GM23248 (cell line): ENCODE measurements at places on chromosomes 12 and 14. TPM values are rescaled to one million over a fixed set of nuclear protein-coding genes. Genes with fewer than 3 reads are reported as not detected.
A peak's percentile ranks its signal among the peaks of the same experiment; 100 is the strongest.

DNA sequence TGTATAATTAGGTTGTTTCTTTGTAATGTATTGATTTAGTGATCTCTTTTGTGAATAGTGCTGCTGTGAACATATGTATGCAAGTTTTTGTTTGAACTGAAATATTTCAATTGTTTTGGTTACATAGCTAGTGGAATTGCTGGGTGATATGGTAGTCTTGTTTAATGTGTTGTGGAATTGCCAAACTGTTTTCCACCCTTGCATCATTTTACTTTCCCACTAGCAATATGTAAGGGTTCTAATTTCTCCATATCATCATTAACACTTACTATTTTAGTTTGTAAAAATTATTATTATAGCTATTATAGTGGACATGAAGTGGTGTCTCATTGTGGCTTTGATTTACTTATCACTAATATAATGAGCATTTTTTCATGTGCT is 5.9 kb downstream of the G2E3 start:
- no peak overlapping the region for H3K27ac ChIP-seq
- H3K36me3 ChIP-seq: no peaks in the 10 kb centered on the region
- peaks cover 20% of the 10 kb centered on the region for H3K4me1 ChIP-seq
- H3K27me3 ChIP-seq: no peaks in the 10 kb centered on the region
- DNase-seq: no peak

GRCh38 chr12:68727776-68728175 is 18.2 kb upstream of the SLC35E3 start:
- no peak overlapping the region for H3K4me3 ChIP-seq
- peaks cover 10% of the 10 kb centered on the region for H3K4me1 ChIP-seq
- peaks cover 19% of the 10 kb centered on the region for H3K36me3 ChIP-seq
- no peak for DNase-seq
- no peak overlapping the region for H3K27ac ChIP-seq

DNA sequence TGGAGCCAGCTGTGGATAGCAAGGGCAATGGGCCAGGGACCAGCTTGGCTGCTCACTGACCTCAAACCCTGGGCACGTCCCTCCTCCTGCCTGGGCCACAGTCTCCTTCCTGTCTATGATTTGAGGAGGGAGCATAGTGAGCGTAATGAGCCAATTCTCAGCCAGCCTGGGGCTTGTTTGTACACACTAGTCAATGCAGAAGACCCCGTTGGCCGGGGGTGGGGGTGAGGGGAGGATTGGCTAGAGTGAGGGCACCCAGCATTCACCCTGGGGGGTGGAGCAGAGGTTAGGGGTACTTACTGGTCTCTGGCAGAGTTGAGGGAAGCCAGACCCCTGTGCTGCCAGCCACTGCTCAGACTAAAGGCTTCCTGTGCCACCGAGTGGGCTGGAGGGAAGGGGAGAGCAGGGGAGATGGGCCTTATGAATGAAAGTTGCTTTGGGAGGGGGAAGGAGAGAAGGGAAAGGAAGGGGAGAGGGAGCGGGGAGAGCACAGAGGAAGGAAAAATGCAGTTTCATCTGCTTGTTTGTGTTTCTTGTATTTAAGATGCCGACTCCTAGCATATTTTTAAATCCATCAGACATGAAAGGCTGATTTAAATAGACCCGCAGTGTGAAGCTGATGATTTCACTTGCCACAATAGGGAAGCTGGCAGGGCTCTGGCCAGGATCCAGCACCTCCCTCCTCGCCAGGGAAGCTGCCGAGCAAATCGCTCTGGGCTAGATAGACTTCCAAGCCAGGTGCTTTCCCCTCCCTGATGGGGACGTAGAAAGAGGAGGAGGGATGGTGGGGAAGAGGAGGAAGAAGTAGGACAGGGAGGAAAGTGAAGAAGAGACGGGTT is 114.0 kb downstream of the PRMT8 start:
- no peaks in the 10 kb centered on the region for H3K4me1 ChIP-seq
- H3K4me3 ChIP-seq: no peak overlapping the region
- H3K36me3 ChIP-seq: no peaks in the 10 kb centered on the region

- H3K4me1 ChIP-seq: peaks cover 22% of the 10 kb centered on the region
- H3K36me3 ChIP-seq: no peaks in the 10 kb centered on the region
- H3K27me3 ChIP-seq: no peaks in the 10 kb centered on the region
- no peak overlapping the region for H3K4me3 ChIP-seq
Observed at GRCh38 chr14:42222924-42223471, 616.3 kb downstream of the LRFN5 start.

DNA sequence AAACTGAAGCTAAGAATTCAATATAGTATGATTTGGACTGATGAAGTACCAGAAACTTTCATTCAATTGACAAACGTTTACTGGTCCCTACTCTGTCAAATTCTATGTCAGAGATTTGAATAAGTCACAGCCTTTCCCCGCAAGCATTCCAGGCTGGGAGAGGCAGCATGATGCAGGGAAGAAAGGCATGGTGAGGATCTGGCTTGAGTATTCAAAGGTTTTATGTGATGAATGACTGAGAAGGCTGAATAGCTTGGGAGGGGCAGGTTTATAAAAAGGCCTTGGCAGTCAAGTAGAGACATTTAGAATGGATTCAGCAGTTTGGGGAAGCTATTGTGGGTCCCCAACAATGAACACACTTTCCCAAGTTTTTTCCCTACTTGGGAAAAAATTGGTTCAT is 431.8 kb downstream of the DPF3 start:
- no peaks in the 10 kb centered on the region for H3K36me3 ChIP-seq
- no peak overlapping the region for H3K4me3 ChIP-seq
- H3K27me3 ChIP-seq: peaks cover 4% of the 10 kb centered on the region
- no peak for DNase-seq

- H3K27me3 ChIP-seq: no peaks in the 10 kb centered on the region
- no peak for DNase-seq
- H3K27ac ChIP-seq: no peak overlapping the region
Observed at GRCh38 chr14:55546212-55546874, 33.7 kb upstream of the KTN1 start.

GRCh38 chr14:30620178-30620577 is 1.9 kb upstream of the SCFD1 start:
- H3K36me3 ChIP-seq: peaks cover 17% of the 10 kb centered on the region
- peak; percentile 63 for DNase-seq
- H3K27me3 ChIP-seq: no peaks in the 10 kb centered on the region
- H3K4me3 ChIP-seq: no peak overlapping the region

- no peak overlapping the region for H3K4me3 ChIP-seq
- no peaks in the 10 kb centered on the region for H3K36me3 ChIP-seq
- no peaks in the 10 kb centered on the region for H3K4me1 ChIP-seq
- 0 out of 2 replicates have a peak, but pooled peaks cover 7% of the 10 kb centered on the region for H3K27me3 ChIP-seq
Observed at GRCh38 chr14:54329082-54329695, 67.6 kb upstream of the CDKN3 start.

- H3K27me3 ChIP-seq: peaks cover 20% of the 10 kb centered on the region
- H3K27ac ChIP-seq: no peak overlapping the region
- DNase-seq: peak; percentile 77
- H3K4me3 ChIP-seq: no peak overlapping the region
- no peaks in the 10 kb centered on the region for H3K36me3 ChIP-seq
Observed at GRCh38 chr14:62189698-62190097, 427.5 kb downstream of the SNAPC1 start.

DNA sequence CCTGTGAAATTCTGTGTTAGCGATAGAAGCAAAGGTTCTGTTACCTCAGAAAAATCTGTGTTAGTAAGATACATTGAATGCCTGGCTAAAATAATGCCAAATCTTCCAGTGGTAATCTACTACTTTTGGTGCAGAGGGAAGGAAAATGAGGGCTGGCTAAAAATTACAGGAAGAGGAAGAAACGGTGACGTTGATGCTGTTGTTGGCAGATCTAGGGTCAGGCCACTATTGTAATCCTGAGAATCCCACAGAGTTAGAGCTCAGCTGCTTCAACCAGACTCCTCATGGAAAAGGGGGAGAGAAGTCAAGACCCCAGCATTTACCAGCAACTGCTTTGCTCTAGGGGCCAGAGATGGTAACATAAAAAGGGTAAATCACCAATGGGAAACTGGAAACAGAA is 145.1 kb downstream of the PPM1H start:
- no peak overlapping the region for H3K27ac ChIP-seq
- H3K27me3 ChIP-seq: no peaks in the 10 kb centered on the region
- no peaks in the 10 kb centered on the region for H3K36me3 ChIP-seq
- H3K4me3 ChIP-seq: no peak overlapping the region
- peaks cover 52% of the 10 kb centered on the region for H3K4me1 ChIP-seq
- DNase-seq: no peak

DNA sequence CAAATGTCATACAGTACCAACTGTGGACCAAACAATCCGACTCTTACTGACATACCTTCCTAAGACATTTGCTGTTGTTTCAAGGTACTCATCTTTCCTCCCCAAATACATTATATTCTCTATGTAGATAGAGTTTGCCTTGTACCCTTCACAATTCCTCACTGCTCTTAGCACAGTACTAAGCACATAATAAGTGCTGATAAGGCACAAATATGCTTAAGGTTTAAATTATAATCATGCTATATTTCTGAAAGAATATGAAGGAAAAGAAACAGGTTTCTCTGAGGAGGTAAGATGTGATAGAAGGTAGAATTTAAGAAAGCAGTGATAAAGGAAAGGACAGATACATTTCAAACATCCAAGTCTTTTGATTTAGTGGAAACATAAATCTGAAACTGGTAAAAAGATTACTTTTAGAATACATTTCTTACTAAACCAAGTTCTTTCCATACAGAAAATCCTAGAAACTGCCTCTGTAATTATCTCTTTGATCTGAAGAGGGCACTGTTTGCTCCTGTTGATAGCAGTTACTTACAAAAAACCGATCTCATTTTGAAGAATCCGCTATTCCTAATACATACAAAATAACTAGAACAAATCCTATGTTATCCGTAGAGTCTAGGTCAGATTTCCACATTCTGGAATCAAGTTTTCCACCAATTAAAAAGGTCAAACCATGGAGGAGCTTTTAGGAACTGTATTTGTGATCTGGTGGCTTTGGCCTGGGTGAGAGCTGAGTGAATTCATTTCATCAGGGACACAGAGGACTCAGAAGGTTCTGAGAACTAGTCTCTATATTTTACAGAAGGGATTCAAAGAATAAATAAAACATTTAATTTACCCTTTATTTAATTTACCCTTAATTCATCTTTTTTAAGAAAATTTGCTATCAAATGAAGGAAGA is 311.9 kb downstream of the DAD1 start:
- no peak overlapping the region for H3K4me3 ChIP-seq
- H3K27ac ChIP-seq: no peak overlapping the region
- H3K4me1 ChIP-seq: no peaks in the 10 kb centered on the region
- no peaks in the 10 kb centered on the region for H3K36me3 ChIP-seq
- peaks cover 20% of the 10 kb centered on the region for H3K27me3 ChIP-seq

GRCh38 chr14:78242086-78242485 is 71.9 kb downstream of the NRXN3 start:
- no peak overlapping the region for H3K4me3 ChIP-seq
- peaks cover 9% of the 10 kb centered on the region for H3K27me3 ChIP-seq
- no peak for DNase-seq
- H3K27ac ChIP-seq: no peak overlapping the region

DNA sequence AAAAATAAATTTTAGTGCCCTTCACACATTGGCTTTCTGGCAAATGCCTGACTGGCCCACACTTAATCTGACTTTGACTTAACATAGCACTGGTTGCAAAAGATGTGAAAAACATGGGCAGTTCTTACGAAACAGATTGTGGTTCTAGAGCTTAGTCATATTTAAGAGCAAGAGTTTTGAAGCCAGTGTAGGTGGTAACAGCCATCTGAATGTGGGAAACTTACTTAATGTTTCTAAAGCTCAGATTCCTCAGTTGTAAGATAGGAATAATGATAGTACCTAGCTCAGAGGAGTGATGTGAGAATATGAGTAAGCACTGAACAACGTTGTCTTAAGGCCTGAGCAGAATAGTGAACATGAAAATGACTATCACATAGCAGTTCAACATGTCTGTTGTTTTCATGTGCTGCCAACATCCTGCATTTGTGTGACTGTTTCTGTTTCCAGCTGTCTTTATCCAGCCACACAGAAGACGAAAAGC is 262.7 kb downstream of the SYT1 start:
- peak overlapping the region; percentile 28; the same call in 1 of the 2 replicates for H3K4me3 ChIP-seq
- peak overlapping the region; percentile 66 for H3K27ac ChIP-seq

GRCh38 chr12:119649202-119649808 is 18.6 kb upstream of the PRKAB1 start:
- H3K4me3 ChIP-seq: no peak overlapping the region
- no peaks in the 10 kb centered on the region for H3K4me1 ChIP-seq
- H3K27ac ChIP-seq: no peak overlapping the region
- peak; percentile 25 for DNase-seq
- H3K27me3 ChIP-seq: no peaks in the 10 kb centered on the region

DNA sequence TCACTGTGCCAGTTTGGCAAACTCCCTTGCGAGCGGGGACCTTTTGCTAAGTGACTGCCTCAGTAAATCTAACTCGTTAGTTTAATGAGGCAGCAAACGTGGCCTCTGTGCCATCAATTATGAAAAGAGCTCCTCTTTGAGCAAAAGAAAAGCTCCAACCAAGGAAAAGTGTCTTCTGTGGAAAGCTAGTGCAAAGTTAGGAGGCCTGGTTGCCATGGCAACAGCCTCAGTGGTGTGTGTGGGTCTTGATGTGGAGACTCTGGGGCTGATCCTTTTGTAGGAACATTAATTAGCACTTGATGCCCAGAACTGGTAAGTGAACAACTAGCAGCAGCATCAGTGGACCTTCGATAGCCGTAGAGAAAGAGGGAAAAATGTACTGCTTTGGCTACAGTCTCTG is 145.7 kb downstream of the CHST11 start:
- H3K36me3 ChIP-seq: no peaks in the 10 kb centered on the region
- H3K4me1 ChIP-seq: peaks cover 37% of the 10 kb centered on the region
- H3K27me3 ChIP-seq: no peaks in the 10 kb centered on the region
- no peak overlapping the region for H3K4me3 ChIP-seq

DNA sequence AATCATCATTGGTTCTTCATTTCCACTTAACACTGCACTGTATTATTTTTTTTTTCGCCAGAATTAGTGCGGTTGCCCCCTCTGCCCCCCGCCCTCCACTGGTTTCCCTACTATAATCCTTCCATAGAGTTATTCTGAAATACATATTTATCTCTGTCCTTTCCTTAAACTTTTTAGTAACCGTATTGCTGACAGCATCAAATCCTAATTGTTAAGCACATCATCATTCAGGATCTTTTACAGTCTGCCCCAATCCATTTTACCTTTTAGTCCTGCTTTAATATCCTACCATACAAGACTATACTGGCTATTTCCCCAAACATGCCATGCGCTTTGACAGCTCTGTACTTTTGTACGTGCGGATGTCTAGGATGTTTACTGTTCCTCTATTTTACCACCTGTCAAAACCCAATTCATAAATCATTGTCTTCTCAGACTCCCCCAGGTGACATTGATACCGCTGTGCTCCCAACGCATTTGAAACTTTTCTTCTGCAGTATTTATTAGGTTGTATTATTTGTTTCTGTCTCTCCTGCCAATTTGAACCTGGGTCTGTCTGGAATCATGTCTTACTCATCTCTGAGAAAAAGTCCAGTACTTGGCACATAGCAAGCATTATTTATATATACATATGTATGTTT is 1.0 kb downstream of the FGFR1OP2 start:
- H3K27ac ChIP-seq: peak overlapping the region; percentile 91
- no peaks in the 10 kb centered on the region for H3K27me3 ChIP-seq
- DNase-seq: peak; percentile 57
- peak overlapping the region; percentile 100 for H3K4me3 ChIP-seq

TEX52 gene
- total RNA-seq: not detected in 2 replicates

PRH1 gene
- 4.8 and 7.3 TPM in 2 replicates for total RNA-seq

ZDHHC22 gene
- total RNA-seq: not detected in 2 replicates

IL22 gene
- not detected in 2 replicates for total RNA-seq

LIN7A gene
- total RNA-seq: 1.0 and 1.5 TPM in 2 replicates

TAS2R20 gene
- 1.8 and 2.5 TPM in 2 replicates for total RNA-seq
